Chondrocyte (in vitro differentiated cells): ENCODE measurements at places on chromosomes 7 and 10. TPM values are rescaled to one million over a fixed set of nuclear protein-coding genes. Genes with fewer than 3 reads are reported as not detected.

- H3K4me3 ChIP-seq: no peak overlapping the region
- no peaks in the 10 kb centered on the region for H3K36me3 ChIP-seq
- no peak for DNase-seq
- H3K4me1 ChIP-seq: no peaks in the 10 kb centered on the region
Measured at GRCh38 chr7:128352153-128352537, 8.4 kb upstream of the RBM28 start.

GRCh38 chr10:72297281-72297804, 23.6 kb downstream of the DDIT4 start:
- H3K4me3 ChIP-seq: peak overlapping the region; percentile 76
- H3K4me1 ChIP-seq: peaks cover 19% of the 10 kb centered on the region
- no peaks in the 10 kb centered on the region for H3K36me3 ChIP-seq
- no peaks in the 10 kb centered on the region for H3K27me3 ChIP-seq
- peak overlapping the region; percentile 94 for H3K27ac ChIP-seq
- no peak for DNase-seq

DNA sequence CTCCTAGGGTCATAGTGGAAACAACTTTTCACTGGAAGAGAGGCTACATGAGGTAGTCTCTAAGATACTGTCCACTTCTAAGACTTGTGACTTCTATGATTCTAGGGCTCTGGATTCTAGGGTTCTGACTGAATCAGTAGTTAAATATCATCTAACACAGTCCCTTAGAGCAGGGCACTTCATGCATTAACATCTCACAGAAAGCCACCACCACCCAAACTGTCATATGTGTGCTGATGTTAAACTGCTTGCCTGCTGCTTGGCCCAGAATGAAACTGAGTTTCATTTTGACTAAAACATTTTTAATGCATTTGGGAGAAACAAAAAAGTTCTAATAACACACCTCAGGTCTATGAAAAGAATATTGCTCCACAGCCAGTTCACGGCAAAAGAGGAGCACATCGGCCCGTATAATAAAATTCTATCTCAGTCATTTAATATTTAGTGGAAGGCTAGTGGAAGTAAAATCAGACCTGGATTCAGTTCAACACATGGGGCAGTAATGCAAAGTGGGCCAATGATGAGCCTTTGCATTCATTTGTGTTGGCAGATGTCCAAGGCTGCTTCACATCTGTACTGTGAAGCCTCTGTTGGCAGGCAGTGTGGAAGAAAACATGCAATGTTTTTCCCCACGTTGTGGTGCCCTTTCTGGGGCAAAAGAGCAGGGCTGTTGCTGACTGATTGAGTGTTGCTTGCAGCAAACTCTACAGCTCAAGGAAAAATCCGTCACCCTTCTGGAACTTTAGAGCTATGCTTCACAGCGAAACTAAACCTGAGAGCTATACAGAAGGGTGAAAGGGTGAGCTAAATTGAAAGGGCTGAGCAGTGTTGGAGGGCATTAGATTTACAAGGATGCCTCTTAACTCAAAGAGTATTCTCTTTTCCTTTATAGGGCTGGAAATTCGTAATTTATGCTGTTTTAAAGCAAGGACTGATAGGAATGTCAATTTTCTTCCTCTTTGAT, 33.5 kb upstream of the AUTS2 start:
- H3K4me1 ChIP-seq: peaks cover 36% of the 10 kb centered on the region
- peak overlapping the region; percentile 4 for H3K4me3 ChIP-seq
- no peaks in the 10 kb centered on the region for H3K36me3 ChIP-seq
- peaks cover 4% of the 10 kb centered on the region for H3K27me3 ChIP-seq

Gene BCCIP
- 25.7 to 43.3 TPM (median 25.9 TPM) in 3 replicates for total RNA-seq

GRCh38 chr7:17580141-17580540, 281.7 kb downstream of the AHR start:
- peaks cover 22% of the 10 kb centered on the region for H3K36me3 ChIP-seq
- H3K4me3 ChIP-seq: no peak overlapping the region
- H3K27me3 ChIP-seq: no peaks in the 10 kb centered on the region
- H3K4me1 ChIP-seq: peaks cover 13% of the 10 kb centered on the region
- H3K27ac ChIP-seq: peak overlapping the region; percentile 10
